SJSA1 (cell line): ENCODE measurements at places on chromosomes 1 and 21.

- no peak for DNase-seq
Observed at GRCh38 chr1:56627019-56627635, 18.0 kb upstream of the PRKAA2 start.

DNA sequence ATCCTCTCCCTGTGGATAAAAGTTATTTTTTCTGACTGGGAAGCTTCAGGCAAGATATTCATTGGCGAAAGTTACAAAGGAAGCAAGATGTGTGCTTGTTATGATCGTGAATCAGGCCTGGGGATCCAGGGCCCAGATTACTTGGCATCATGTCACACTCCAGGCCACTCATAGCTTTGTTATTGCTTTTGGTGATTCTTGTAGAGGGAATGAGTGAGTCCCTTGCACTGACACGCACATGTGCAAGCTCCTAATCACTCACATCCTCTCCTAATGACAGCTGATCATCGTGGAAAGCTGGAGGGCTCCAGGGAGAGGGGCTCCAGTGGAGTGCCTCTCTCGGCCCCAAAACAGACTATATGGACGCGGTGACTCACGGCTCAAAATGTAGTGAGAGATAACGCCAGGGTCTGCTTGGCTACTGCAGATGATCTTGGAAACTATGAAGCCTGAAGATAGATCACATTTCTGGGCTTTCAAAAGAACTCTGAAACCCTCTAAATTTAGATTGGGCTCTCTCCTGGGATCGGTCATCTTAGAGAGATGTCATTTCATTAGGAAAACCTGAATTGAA, 481.1 kb upstream of the USP24 start:
- DNase-seq: peak; percentile 79

GRCh38 chr1:88980870-88981269, 11.6 kb downstream of the KYAT3 start:
- no peak for DNase-seq

GRCh38 chr1:117754061-117754969, 148.5 kb downstream of the TENT5C start:
- peak; percentile 52 for DNase-seq

GRCh38 chr21:45630876-45631275, 12.6 kb upstream of the PCBP3 start:
- DNase-seq: no peak

- no peak for DNase-seq
Observed at GRCh38 chr1:56297208-56297607, 282.2 kb downstream of the PLPP3 start.

DNA sequence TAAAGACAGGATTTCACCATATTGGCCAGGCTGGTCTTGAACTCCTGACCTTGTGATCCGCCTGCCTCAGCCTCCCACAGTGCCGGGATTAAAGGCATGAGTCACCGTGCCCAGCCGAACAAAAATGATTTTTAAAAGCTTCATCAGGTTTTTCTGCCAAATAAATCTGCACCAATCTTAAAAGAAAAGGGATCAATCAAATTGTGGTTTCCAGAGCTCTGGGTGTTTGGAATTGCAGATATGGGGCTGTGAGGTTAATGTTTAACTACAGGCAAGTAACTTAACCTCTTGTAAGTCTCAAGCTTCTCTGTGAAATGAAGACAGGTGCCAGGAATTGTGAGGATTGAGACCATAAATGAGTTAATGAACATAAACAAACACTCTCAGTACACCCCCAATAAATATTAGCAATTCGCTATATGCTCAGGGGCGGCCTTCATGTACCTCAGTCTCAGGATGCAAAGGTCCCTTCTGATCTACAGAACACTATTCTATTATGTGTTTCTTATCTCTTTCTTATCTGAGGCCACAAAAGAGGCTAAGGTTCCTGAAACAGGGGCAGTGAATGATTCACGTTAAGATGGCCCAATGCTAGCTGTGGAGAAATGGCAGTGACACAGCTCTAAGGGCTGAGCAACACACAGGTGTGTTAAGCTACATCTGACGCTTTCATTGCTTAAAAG, 7.1 kb upstream of the GNPAT start:
- DNase-seq: no peak

- no peak for DNase-seq
Observed at GRCh38 chr1:73930293-73930692, 267.7 kb downstream of the LRRIQ3 start.

DNA sequence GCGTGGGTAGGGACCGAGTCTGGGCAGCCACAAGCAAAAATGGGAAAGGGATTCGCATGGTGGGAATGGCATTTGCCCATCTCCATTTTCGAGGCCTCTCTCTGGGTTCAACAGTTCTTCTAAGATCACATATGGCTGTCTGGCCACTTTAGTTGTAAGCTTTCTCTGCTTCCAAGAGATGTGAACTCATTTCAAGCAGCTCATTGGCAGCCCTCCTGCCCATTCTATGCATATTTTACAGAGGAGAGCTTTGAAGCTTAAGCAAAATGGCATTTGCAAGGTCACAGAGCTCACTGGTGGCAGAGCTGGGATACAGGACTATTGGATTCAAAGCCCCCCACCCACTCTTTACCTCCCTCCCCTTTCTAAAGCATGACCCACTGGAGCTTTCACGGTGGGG, 93.7 kb downstream of the HHIPL2 start:
- DNase-seq: no peak

- DNase-seq: no peak
Observed at GRCh38 chr1:16204634-16205333, 7.7 kb downstream of the ARHGEF19 start.

DNA sequence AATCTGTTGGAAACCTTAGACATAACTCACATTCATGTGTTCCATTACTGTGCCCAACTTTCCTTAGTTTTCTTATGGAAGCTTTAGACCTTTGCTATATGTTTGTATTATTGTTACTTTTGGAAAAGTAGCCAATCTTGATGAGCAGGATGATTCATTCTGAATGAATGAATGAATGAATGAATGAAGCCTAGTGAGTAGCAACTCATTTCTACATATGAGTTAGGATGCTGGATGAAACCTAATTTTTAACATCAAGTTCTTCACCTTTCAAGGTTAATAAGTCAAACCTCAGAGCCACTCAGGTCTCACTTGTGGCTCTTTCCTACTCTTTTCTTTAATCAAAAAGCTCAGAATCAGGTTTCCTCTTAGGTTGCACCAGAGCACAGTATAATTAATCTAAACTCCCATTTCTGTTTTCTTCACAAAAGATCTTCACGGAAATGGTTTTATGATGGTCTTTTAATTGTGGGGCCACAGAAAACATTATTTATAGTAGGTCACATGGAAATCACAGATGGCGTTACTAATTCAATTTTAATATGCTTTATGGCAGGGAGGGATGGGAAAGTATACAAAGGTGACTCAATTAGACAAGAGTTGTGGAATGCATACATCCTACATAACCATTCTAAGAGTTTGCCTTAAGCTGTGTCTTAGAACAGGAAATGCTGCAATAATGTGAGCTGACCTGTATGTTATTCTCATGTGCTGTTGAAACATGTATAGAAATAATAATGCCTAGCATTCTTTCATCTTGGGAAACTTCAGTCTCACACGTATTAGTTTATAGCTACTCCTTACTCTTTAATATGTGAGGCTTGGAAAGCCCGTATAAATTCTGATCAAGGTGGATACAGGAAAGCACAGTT, 4.5 kb upstream of the DDX59 start:
- no peak for DNase-seq

- no peak for DNase-seq
Observed at GRCh38 chr1:210321552-210321951, 7.2 kb upstream of the HHAT start.

- DNase-seq: no peak
Observed at GRCh38 chr1:193537266-193538002, 351.0 kb upstream of the B3GALT2 start.

DNA sequence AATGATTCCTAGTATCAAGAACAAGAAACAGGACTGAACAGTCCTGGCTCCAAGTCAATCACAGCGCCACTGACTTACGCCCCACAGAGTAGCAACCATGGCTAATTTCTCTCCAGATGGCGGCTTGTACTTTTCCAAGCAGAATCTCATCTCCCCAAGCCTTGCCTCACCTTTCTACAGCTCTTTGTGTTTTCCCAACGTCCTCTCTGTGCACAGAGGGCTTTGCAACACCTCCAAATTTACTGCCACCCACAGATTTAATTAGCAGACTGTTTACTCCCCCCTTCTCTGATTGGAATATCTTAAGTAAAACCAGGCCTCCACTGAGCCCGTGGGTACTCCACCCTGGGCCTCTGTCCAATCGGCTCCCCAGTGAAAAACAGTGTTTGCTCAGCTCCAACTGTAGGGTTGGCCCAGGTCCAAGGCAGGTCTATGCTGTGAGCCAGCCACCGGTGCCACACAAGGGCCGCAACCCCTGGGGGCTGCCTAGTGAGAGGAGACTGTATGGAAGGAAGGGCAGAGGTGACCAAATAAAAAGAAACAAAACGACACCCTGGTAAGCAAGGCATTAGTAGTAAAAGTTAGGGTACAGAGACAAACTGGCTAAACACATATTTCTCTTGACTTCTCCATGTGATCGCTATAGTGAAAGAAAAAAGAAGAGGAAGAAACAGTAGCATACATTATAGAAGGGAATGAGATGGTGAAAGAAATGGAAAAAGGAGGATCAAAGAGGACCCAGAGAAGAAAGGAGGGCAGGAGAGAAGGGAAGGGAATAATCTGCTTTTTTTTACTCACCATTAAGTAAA, 128.4 kb upstream of the SOD1 start:
- DNase-seq: no peak

DNA sequence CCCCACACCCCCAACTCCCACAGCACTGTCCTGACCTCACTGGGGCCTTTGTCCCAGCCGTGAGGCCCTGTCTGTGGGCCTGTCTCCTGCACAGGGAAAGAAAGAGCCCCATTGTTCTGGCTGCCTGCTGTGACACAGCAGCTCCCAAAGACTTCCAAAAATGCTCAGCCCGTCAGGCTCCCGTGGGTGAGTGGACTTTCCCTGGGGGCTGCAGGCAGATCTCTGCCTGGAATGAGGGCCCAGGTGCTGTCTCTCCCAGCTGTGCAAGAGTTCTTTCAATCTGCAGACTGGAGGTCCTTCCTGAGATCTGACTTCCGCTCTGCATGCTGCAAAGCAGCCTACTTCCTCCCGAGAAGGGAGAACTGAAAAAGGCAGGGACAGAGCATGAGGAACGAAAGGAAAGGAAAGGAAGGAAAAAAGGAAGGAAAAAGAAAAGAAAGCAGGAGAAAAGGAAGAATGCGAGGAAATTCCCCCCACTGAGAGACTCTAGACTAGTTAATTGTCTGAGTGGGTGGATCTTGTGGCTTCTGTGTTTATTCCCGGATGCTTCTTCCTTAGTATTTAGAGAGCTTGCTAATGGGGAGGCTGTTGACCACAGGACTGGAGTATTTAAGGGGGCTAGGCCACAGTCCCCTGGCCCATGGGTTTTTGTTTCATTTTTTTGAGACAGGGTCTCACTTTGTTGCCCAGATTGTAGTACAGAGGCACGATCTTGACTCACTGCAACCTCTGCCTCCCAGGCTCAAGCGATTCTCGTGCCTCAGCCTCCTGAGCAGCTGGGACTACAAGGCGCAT, 15.0 kb downstream of the NES start:
- peak; percentile 69 for DNase-seq

GRCh38 chr1:160374306-160375110, 7.6 kb downstream of the NHLH1 start:
- peak; percentile 26 for DNase-seq

DNA sequence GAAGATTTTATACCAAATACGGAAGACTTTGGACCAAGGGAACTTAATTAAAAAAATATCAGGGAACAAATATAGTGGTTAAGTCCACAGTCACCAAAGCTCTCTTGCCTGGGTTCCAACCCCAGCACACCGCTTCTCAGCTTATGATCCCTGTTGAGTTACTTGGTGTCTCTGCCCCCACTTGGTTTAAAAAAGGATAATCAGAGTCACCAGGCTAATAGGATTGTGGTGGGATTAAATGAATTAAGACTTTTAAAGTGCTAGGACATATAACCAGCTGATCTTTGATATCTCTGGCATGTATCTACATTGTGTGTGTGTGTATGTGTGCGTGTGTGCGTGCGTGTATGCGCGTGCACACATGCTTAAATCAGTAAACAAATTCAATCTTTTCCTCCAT, 474.7 kb upstream of the DAB1 start:
- no peak for DNase-seq

DNA sequence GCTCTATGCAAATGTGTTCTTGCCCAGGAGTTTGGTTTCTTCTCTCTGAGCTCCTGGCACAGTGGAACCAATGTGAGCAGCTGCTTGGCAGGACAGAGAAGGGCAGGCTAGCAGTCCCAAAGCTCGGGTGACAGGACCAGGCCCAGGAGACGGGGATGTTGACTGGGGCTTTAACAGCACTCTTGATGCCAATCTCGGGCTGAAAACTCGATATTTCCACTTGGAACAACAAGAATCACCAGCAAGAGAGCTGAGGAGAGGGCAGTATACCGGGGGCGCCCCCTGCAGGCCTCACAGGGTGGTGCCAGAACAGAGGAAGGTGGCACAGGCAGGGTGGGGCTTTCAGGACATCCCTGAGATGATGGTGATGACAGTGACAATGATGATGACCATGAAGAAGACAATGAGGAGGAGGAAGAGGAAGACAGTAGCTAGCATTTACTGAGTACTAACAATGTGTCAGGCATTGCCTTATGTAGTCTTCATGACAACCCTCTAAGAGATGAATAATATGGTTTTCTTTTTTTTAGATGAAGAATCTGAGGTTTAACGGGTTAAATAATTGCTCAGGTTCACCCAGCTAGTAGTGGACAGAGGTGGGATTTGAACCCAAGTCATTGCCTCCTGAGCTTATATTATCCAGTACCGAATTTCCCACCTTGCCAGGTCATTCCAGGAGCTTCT, 2.7 kb upstream of the KCNJ9 start:
- peak; percentile 30 for DNase-seq

DNA sequence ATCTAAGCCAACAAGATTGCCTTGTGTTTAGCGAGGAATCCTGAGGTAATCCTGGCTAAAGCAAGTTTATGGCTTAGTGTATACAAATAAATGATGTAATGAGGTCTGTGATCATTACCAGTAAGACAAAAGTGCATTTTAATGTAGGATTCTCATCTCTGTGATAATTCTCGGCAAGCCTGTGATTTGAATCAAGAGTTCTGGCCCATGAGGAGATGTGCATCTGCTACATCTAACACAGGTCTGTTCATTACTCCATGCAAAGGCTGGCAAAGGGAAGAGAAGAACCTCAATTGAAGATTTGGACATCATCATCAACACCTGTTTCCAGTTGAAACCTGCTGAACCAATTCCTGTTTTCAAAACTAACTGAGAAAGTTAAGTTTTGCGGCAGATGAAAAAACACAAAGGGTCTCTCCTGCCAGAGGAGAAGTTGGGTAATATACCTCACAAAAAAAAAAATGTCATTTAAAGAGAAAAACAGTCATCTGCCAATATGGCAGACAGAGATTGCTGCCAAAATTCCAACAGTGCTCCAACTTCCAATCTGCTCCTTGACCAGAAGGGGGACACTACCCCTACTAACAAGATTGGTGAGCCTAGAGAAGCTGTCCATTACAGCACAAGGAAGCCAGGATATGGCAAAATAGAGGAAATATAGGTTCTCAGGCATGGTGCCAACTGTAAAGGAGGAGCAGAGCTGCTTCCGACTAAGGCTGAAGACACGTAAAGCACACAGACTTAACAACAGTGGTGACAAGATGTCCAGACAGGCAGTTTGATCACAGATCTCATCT, 453.7 kb downstream of the TTLL7 start:
- DNase-seq: no peak
